ENCODE measurements at places on chromosomes 12 and 14.
A peak's percentile ranks its signal among the peaks of the same experiment; 100 is the strongest.

GRCh38 chr14:95998656-95999055, 40.5 kb upstream of the C14orf132 start:
- no peak for DNase-seq

DNA sequence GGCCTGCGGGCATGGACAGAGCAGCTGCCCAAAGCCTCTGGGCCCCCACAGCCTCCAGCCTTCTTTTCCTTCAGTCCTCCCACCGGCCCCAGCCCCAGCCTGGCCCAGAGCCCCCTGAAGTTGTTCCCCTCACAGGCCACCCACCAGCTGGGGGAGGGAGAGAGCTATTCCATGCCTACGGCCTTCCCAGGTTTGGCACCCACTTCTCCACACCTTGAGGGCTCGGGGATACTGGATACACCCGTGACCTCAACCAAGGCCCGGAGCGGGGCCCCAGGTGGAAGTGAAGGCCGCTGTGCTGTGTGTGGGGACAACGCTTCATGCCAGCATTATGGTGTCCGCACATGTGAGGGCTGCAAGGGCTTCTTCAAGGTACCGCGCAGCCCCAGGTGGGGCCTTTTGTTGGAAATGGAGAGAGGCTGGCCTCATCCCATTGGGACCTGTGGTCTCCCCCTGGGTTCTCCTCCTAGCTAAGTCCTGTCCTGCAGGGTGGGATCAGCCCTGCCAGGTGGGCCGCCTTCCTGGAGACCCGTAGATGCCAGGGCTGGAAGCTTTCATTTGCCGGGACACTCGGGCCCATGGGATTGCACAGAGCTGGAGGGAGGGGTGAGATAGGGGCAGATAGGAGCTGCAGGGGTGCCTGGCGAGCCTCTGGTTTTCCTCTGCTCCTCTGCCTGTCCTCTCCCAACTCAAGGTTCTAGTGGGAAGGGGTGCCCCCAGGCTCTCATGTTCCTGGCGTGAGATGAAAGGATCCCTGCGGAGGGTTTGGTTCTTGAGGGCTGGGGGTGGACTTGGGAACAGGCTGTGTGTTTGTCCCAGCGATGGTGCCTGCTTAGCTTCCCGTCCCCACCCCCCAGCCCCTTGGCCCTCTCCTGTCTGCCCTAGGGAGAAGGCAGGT, 3.8 kb downstream of the NR4A1 start:
- no peak for DNase-seq

GRCh38 chr12:62158013-62158412, 102.2 kb upstream of the USP15 start:
- DNase-seq = no peak

DNA sequence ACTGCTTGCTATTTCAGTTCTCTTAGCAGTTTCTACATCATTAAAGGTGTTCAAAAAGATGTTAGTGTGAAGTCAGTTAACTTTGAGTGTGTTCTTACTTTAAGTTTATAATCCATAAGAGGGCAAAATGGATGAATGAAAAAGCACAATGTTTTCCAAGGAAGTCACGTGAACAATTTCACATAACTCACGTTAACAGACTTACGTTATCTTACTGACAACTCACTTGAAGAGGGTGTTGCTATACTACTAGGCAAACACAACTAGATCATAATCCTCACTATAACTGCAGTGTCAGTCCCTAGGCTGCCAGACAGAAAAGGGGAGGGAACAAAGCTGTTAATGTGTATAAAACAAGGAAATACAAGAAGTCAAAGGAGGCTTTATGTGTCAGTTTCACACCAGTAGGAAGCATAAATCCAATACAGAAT, 6.4 kb downstream of the SLC2A13 start:
- DNase-seq = peak; percentile 67

- DNase-seq = no peak
Measured at GRCh38 chr12:55428331-55429243, 2.5 kb downstream of the OR6C76 start.

- DNase-seq = no peak
Measured at GRCh38 chr12:50625029-50625925, 120.5 kb downstream of the DIP2B start.

- DNase-seq = no peak
Measured at GRCh38 chr12:105192624-105193225, 43.2 kb downstream of the APPL2 start.

DNA sequence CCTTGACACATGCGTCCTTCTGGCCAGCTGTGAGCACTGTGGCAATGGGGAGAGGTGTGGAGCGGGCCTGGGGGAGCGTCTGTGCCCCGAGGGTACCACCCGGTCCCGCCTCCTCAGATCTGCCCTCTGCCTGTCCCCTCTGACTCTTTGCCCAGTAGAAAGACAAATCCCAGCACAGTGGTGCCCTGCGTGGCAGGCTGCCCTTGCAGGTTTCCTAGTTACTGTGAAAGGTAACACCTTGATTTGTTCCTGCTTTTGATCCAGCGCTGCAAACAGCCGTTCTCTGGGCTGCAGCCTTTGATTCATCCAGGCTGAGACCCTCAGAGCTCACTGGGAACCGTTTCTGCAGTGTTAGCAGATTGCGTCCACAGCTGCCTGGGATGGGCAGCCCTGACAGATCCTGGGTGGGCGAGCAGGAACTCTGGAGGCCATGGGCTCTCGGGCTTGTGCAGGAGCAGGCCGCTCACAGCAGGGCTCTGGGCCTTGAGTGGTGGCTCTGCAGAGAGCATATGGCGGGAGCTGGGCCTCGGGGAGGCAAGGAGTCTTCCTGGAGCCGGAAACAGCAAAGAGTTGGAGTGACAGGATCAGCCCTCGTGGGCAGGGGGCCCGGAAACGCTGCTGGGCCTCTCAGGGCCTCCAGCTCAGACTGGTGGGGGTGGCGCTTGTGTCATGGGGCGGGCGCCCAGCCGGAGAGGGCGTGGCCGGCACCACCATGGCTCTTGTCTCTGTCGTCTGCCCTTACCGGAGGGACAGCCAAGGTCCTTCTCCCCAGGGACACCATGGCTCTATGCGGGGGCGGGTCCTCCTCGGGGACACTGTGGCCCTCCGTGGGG, 16.6 kb downstream of the FBRSL1 start:
- no peak for DNase-seq

DNA sequence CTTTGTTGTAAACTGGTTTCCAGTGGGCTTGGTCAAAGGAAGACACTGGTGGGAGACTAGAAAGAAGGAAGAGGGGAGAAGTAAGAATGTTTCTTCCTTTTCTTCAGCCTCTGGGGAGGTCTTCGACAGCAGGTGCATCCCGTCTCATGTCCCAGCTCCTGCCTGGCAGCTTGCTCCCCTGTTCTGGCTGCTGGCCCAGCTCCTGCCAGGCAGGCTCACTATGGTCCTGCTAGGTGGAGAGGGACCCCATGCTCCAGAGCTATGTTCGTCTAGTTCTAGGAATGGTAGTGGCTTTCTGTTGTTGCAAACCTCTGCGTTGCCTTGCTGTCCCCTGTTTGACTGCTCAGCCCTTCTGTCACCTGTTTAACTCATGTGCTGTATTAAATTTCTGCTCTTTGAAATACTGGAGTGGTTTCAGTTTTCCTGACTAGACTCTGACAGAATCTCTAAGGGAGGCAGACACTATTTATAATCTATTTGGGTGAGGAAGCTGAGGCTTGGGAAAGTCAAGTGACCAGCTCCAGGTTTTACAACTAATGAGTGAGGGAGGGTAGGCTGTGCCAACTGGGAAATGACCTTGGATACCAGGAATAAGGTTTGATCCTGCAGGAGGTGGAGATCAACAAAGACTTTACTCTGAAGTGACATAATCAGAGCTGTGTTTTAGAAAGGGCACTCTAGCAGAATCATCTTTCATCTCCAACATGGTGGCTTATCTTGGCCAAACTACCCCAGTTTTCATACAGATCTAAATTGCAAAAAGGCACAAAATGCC, 94.7 kb upstream of the DDHD1 start:
- DNase-seq = no peak

DNA sequence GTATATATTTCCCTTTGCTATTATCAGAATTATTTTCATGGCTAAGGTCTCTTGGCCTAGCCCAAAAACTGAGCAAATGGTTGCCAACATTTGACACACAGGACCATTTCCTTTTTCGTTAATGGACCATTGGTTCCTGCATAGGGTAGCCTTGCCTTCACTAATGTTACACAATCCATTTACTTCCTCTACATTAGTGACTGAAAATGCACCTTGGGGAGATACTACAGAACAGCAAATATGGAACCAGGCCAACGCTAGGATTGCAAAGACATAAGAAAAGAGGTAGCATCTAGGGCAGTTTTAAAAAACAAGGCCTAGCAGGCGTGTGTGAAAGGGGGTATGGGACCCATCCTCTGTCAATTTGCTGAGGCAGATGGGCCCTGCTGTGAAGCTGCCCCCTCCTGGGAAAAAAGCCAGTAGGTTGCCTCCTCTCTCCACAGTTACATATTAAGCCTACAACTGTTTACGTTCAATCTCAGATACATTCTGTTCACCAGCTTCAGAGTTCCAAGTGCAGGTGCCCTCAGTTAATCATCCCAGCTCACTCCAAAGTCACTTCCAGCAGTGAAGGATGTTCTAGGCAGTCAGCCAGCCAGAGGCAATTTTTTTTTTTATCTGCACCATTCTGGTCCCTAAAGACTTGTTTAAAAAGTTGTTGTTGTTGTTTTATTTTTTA, 15.0 kb downstream of the AQP6 start:
- DNase-seq = no peak

DNA sequence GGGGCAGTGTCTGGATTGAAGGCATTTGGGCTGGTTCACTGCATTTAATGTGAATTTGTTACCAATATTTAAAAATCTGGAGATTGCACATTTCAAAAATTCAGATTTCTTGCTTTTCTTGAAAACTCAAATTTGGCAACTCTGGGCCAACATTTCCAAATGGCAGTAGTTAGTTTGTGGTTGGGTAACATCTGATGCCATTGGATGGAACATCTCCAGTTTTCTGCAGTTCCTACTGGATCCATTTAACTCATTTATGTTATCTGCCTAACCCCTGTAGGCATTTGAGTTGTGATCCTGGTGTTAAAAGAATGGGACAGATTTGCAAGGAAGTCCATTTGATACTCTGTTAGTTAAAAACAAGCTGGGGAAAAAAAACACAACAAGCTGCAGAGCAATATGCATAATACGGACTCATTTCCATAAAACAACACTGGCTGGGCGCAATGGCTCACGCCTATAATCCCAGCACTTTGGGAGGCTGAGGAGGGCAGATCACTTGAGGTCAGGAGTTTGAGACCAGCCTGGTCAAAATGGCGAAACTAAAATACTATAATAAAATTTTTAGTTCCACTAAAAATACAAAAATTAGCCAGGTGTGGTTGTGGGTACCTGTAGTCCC, 7.9 kb downstream of the EIF2B2 start:
- no peak for DNase-seq

DNA sequence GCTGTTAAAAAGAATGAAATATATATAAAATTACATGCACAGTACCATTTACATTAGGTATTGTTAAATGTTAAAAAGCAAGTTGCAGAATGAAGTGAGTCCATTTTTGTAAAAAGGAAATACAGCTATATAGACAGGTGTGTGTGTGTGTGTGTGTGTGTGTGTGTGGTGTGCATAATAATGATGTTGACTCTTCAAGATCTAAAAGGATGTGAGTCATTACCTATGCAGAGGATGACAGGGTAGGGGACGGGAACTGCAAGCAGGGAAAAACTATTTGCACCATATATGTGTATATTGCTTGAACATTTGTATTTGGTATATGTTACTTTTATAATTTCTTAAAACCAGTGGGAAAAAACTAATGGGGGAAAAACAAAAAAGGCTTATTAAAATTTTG, 3.1 kb downstream of the C14orf39 start:
- no peak for DNase-seq

- no peak for DNase-seq
Measured at GRCh38 chr12:44307506-44308168, 471.8 kb downstream of the TMEM117 start.

DNA sequence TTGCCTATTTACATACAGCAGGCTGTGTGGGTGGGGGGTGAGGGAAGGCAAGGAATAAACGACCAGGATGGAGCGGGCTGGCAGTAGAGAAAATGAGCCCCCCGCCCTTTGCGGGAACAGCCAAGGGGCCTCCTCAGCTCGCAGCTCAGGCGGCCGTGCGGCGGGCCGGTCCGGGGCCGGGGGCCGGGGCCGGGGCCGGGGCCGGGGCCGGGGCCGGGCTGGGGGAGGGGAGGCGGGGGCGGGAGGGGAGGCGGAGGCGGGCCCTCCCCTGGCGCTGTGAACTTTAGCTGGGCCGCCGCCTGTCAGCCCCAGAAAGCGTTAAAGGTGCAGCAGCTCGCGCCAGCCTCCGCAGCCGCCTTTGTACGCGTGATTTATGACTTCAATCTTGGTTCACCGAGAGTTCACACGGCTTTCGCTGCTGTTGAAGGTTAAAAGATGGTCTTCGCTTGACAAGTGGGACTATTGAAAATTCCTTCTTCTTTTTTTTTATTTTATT, 28.8 kb downstream of the HOXC4 start:
- DNase-seq = no peak

GRCh38 chr12:102776041-102776440, 141.0 kb downstream of the PAH start:
- no peak for DNase-seq

DNA sequence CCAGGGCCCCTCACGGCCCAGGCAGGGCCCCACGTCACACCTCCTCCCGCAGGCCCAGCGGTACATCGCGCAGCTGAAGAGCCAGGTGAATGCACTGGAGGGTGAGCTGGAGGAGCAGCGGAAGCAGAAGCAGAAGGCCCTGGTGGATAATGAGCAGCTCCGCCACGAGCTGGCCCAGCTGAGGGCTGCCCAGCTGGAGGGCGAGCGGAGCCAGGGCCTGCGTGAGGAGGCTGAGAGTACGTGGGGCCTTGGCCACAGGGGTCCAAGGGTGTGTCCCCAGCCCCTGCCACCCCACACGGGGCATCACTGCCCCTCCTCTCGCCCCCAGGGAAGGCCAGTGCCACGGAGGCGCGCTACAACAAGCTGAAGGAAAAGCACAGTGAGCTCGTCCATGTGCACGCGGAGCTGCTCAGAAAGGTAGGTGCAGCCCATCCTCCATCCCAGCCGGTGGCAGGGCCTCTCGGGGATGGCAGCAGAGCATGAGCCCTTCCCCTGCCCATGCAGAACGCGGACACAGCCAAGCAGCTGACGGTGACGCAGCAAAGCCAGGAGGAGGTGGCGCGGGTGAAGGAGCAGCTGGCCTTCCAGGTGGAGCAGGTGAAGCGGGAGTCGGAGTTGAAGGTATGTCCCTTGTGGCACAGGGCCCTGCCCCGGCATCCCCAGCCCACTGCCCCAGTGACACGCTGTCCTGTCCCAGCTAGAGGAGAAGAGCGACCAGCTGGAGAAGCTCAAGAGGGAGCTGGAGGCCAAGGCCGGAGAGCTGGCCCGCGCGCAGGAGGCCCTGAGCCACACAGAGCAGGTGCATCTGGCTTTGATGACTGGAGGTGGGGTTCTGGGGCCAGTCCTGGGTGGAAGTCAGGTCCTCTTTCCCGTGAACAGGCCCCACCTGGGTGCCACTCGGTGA, 20.9 kb downstream of the HIP1R start:
- DNase-seq = no peak

- DNase-seq = peak; percentile 33
Measured at GRCh38 chr12:93571365-93571924, 1.0 kb upstream of the SOCS2 start.

DNA sequence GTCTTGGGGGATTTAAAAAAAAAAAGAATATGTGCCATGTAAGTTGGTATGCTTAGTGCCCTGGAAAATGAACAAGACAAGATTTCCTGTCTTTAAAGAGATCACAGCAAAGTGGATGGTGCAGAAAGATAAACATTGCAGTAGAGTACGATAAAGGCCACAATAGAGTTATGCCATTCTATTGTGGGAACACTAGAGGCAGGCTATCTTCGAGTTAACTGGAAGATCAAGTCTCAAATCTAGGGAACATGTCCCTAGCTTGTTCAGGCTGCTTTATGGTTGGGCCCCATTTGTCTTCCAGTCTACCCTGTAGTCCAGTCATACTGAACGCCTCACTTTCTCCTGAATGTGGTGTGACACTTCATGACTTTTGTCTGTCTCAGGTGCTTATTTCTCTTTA, 18.7 kb upstream of the CCT2 start:
- DNase-seq = no peak
